ENCODE measurements at places on chromosomes 12 and 14. TPM values are rescaled to one million over a fixed set of nuclear protein-coding genes. Genes with fewer than 3 reads are reported as not detected.

The LMO3 gene
- 7.2 TPM for total RNA-seq

DNA sequence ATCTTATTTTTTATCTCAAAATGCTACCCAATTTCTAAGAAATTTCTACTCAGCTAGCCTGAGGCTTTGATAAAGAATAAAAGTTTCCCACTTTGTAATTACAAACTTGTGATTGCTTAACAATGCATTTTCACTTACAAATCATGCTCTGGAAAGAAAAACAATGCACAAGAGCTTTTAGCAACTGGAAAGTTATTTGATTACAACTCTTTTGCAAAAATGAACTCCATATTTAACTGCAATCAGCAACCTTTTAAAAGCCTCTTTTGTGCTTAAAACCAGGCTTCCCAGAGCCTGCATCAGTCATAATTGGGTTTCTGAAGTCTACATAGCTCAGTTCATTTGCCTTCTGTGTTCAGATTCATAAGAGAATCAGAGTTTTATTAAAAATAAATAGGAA is 395.2 kb downstream of the PAWR start:
- no peak for DNase-seq

The HOXC12 gene
- not detected for total RNA-seq

GRCh38 chr12:123519141-123520001 is 14.1 kb downstream of the RILPL1 start:
- peak; percentile 85 for DNase-seq

- no peak for DNase-seq
These were observed 221.8 kb upstream of the DCN start for GRCh38 chr12:91404441-91404840.

The TDRD9 gene
- 1.0 TPM for total RNA-seq

The KLRK1 gene
- total RNA-seq, result 1.7 TPM

DNA sequence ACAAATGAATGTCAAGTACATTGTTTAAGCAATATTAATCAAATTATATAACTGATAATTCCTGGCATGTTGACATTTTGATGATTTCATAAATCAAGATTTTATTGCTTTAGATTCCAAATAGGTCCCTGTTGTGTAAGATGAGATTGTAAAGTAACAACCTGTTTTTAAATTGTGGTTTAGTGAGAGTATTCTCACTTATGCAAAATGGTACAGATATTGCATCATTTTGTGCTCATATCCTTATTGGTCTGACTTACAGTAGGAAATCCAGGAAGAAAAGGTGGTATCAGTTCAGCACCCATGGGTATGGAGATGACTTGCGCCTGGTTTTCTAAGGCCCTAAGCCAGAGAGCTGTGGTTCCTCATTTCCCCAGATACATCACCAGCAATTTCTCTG is 165.5 kb downstream of the KIF21A start:
- DNase-seq, result no peak

DNA sequence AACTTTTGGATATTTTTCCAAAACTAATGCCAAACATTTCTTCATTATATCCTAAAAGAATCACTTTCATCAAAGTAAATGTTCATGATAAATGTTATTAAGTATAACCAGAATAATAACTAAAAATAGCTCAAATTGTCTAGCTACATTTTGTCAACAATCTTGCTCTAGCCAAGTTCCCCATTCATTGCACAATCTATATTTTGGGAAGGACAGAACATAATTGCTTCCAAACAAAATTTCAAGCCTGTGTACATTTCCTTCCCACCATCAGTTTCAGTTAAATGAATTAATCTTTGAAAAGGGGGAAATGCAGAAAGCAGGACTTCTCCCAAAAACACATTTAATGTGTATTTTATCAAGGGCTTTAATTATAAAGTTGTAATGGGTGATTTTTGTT is 98.0 kb upstream of the PLEKHG7 start:
- DNase-seq, result no peak

The GLT1D1 gene
- total RNA-seq, result 1.8 TPM

DNA sequence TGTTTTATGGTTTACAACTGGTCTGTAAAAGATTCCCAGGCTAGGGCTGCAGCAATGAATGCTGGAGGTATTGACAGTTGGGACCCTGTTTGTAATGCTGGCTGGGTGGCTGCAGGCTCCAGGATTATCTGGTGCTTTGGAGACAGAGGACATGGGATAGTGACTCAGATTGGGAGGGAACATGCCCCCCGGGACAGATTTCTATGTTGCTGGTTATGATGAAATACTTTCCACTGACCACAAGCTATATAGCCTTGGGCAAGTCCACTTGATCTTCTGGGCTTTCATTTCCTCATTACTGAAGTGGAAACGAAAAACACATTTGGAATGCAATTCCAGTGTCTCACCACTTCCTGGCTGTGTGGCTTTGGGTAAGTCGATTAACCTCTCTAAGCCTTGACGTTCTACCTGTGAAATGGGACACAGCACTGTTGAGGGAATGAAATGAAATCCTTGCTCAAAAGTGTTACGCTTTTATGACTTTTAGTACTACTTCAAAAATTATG is 6.3 kb upstream of the TPCN1 start:
- DNase-seq, result no peak

- no peak for DNase-seq
These were observed 914.1 kb downstream of the TRHDE start for GRCh38 chr12:73186272-73186671.

DNA sequence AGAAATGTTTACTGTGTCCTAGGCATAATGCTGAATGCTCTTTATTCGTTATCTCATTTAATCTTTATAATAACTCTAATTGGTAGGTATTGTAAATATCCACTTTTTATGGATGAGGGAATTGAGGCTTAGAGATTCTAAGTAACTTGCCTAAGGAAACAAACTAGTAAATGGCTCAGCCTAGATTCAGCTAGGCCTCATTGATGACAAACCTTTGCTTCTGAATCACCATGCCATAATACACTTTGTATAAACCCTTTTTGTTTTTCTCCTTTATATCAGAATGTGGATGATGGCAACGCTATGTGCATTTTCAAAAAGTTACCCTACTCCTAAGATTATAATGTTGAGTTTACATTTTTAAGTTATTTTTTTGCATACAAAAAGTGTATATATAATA is 34.0 kb downstream of the MNAT1 start:
- no peak for DNase-seq

DNA sequence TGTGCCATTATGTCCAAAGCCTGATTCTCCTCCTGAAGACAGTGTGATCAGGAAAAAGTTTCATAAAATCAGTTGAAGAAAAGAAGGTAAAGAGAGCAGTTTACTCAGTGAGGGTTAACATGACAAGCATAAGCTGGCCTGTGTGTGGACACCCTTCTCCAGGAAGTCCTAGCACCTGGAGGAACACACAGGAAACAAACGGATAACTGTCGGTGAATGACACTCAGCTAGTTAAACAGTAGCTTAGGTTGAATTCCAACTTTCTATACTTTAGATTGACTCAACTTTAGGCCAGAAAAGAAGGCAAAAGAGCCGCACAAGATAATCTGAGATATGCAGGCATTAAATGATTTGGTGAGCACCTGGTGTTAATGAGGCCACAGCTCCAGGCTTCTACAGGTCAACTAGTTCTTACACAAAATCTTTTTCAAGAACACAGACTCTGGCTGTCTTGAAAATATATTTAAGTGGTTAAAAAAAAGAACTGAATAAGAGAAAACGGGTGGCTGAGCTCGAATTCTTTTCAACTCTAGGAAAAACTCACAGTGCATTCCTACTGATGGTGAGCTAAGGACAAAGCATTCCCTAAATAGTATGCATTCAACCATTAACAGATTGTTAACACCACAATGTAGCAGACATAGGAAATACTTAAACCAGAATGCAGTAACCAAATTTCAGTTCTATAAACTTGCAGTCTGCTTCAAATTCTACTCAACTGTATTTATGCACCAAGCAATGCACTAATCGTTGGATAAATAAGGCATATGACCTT is 56.9 kb upstream of the TSPAN8 start:
- no peak for DNase-seq

- peak; percentile 93 for DNase-seq
These were observed 9.2 kb upstream of the NUAK1 start for GRCh38 chr12:106147956-106148355.

The PRH2 gene
- total RNA-seq, result 335 TPM

DNA sequence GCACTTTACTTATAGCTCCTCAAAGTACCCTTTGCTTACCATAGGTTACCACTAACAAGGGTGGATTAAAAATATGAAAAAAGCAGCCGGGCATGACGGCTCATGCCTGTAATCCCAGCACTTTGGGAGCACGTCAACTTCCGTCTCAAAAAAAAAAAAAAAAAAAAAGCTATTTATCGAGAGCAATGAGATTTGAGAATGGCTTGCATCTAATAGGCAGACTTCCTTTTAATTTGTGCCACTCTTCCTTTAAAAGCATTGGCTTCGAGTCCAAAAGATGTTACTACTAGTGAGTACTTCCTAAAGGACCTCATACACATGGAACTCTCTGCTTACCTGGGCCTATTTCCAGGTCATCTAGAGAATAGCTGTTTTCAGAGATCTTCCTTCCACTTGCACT is 38.5 kb upstream of the CERS5 start:
- no peak for DNase-seq

The PSME1 gene
- total RNA-seq, result 73.5 TPM

The GLT8D2 gene
- 40.3 TPM for total RNA-seq

GRCh38 chr14:105491366-105491973 is 424 bp downstream of the TEDC1 start:
- no peak for DNase-seq

DNA sequence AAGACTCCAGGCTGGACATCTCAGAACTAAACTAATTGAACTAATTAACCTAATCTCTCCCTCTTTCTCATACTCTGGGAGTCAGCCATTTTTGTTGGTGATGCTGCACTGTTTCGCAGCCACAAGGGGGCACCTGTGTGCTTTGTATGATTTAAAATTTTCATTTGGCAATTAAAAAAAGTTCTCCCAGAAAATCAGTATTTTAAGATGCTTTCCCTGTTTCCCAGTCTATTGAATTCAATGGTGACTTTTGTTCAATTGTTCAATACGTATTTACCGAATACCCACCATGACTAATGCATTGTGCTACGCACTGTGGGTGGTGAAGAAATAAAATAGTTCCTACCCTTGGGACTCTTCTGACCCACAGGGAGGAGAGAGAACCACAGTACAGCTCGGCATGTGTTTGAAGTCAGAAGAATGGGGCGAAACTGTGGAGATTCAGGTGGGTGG is 63.7 kb downstream of the ZNF664 start:
- peak; percentile 83 for DNase-seq

DNA sequence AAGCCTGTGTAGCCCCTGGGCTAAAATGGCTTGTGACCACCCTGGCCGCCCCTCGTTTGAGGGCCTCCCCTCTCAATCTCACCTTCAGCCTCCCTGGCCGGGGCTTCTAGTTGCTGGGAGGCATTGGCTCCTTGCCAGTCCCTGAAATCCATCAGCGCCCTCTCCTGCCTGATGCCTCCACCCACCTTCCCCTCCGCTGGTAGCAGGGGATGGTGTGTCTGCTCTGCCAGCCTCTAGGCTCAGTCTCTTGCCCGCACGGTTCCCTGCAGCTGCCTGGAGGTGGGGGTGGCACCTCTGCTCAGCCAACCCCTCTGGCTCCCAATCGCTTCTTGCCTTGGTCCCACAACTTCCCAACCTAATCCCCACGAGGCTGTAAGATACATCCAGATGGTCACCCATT is 167.9 kb downstream of the PHETA1 start:
- peak; percentile 13 for DNase-seq

The KRT79 gene
- total RNA-seq, result 0.21 TPM

- DNase-seq, result no peak
These were observed 14.6 kb downstream of the GNS start for GRCh38 chr12:64744422-64745258.

- DNase-seq, result no peak
These were observed 16.1 kb downstream of the BCL11B start for GRCh38 chr14:99255621-99256482.

GRCh38 chr12:89429528-89429927 is 77.2 kb upstream of the DUSP6 start:
- no peak for DNase-seq

DNA sequence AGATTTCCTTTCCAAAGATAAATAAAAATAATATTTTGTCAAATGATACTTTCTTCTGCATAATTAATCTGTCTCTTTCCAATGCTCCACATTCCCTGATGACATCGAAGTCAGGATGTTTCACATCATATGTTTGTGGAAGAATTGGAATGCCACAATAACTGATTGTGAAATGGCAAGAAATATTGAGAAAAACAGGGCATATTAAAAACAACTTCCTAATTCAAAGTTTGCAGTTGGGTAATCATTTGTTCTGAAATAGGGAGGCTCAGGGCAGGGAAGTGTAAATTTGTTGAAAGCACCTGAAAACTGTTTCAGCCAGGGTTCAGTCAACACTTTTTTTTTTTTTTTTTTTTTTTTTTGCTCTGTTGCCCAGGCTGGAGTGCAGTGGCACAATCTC is 50.7 kb downstream of the BCAT1 start:
- no peak for DNase-seq

- DNase-seq, result no peak
These were observed 54.8 kb upstream of the RASSF8 start for GRCh38 chr12:25903603-25904245.

DNA sequence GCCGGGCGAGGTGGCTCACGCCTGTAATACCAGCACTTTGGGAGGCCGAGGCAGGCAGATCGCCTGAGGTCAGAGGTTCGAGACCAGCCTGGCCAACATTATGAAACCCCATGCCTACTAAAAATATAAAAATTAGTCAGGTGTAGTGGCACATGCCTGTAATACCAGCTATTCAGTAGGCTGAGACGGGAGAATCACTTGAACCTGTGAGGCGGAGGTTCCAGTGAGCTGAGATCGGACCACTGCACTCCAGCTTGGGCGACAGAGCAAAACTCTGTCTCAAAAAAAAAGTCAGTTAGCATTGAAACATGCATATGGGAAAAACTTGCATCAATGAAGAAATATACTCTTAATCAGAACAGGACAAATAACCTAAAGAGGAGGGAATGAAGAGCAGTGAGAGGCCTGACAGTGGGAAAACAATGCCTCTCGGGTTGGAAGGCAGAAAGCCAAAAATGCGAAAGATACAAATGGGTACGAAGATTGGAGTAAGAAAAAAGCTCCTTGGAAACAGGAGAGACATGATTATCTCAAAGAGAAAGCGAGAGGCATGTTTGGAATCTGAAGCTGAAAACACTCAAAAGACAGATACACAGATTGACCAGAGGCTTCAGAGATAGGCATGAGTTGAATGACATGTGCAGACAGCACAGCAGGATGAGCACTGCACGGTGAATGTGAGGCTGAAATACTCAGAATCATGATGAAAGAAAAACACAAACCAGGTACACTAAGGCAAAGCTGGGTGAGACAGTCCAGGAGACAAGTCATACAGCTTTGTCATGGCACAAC is 30.6 kb downstream of the RESF1 start:
- DNase-seq, result no peak

The TMEM233 gene
- total RNA-seq, result 0.92 TPM

DNA sequence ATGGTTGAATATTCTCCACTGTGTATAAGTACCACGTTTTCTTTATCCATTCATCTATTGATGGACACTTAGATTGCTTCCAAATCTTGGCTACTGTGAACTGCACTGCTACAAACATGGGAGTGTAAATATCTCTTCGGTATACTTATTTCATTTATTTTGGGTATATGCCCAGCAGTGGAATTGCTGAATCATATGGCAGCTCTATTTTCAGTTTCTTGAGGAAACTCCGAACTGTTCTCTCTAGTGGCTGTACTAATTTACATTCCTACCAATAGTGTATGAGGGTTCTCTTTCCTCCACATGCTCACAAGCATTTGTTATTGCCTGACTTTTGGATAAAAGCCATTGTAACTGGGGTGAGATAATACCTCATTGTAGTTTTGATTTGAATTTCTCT is 623.1 kb upstream of the LRFN5 start:
- DNase-seq, result peak; percentile 14
